ENCODE measurements at places on chromosomes 5 and 9.

DNA sequence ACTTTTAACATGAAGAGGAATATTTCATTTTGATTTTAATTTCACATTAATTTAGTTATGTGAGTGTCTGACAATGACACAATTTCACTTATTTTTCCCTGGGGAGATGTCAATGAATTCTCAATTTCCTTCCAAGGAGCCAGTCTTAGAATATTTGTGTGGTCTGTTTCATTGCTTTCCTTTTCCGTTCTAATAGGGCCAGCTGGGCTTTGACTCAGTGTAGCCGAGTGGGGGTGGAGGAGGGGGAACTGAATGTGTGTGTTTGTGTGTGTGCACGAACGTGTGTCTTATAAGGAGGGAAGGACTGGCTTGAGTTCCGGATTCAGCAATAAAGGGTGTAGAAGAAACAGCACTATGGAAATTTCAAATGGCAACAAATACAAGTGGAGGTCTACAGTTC, 100.0 kb downstream of the BASP1 start:
- no peak for DNase-seq

DNA sequence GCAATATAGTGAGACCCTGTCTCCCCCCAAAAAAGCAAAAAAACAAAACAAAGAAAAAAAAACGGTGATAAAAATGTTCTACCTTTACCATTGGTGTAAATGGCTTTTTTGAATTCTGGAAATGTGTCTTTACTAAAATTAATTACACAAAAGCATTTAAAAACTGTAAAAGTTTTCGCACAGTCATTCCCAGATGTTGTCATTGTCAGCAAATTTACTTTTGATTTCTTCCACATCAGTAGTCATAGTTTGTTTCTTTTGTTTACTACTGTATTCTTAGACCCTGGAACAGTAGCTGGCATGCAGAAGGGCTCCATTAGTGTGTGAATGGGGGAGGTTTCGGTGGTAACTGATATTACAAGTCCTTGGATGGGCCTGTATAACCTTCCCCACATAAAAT, 39.5 kb downstream of the CCDC171 start:
- no peak for DNase-seq

GRCh38 chr5:6718718-6719117, 5.5 kb downstream of the TENT4A start:
- no peak for DNase-seq

DNA sequence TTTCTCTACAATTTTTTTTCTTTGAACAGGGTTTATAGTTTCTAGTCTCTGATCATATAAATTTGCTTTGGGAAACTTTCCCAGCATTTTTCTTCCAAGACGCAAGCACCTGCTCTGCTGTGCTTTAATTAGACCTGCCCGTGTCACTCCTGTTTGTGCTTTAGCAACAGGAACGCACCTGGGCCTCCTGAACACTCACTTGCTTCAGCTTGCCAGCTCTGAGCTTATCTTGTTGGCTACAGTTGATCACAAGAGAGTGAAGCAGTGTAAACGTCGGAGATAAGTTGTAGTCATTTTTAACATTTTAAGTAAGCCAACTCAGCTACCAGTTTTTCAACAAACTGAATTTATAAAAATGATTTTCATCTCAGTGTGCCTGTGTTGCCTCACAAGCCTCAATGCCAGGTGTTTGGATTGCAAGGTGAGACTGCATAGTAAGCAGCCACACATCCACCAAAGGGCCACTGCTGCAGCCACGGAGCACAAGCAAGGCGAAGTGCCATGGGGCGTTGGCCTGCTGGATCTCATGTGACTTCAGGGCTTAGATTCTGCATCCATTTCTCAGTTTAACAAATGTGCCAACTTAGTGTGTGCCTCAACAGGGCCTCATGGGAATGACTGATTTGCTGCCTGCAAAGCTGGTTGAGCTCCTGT, 166.9 kb downstream of the TRIO start:
- DNase-seq, result no peak

DNA sequence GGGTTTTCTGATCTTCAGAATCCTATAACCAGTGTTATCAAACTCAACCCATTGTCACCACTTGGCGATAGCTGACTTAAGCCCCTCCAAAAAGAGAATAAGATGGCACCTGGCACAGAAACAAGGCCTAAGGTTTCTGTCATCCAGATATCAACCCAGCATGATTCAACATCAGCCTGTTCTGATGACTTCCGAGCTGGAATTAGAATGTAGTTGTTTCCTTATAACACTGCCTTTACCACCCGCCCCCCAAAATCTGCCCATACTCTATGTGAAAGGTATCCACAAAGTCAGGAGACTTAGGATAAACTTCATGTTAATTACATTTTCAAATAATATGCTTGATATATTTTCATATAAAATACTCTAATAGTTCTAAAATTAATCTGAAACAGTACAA, 5.2 kb downstream of the KLF9 start:
- no peak for DNase-seq

DNA sequence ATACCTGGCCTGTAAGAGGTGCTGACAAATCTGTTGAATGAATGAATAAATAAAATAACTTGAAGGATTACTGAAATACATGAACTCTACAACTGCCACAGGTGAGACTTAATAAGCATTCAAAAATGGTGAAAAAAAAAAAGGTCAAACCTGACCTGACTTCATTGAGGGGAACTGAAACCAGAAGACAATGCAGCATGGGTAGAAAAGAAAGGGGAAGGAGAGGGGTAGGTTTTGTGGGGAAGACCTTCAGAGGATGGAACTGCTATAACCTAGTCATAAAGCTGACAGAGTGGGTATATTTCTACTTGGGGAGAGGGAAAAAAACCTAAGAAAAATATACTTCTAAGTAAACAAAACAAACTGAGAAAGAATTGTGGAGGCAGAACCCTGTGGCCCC, 56.6 kb downstream of the RASEF start:
- DNase-seq, result no peak

DNA sequence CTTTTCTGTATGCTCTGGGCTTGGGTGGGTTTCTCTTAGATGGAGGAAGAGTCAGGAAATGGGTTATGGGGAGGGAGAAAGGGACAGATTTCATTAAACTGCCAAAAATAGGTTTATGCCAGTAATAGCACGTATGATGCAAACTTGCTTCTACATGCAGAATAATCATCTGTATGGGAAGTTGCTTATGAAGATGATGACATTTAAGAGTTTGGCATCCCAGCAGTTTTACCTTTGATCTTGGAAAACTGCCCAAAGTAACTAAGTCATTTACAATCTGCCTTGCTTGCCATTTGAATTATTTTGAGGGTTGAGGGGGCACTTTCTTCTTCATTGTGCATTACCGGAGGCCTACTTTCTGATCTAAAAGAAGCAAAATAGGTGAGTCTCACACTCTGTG, 282.9 kb upstream of the ANKRD55 start:
- DNase-seq, result no peak

- no peak for DNase-seq
These were observed 859.1 kb downstream of the MAT2B start for GRCh38 chr5:164364237-164365208.

- DNase-seq, result no peak
These were observed 6.1 kb downstream of the PRDM6 start for GRCh38 chr5:123094919-123095797.

GRCh38 chr5:179303451-179304200, 41.6 kb downstream of the ADAMTS2 start:
- no peak for DNase-seq

GRCh38 chr9:104240890-104241289, 146.8 kb downstream of the SMC2 start:
- no peak for DNase-seq

DNA sequence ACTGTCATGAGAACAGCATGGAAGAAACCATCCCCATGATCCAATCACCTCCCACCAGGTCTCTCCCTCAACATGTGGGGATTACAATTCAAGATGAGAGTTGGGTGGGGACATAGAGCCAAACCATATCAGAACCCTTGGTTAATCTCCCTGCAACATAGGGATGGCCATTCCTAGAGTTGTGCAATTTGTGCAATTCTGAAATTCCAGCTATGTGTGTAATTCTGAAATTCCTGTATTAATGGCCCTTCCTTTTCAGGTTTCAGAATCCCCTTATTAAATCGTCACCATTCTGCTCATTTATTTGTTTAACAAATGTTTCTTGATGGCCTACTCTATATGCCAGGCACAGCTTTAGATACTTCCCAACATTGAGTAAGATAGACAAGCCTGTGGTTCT, 282.6 kb downstream of the SMARCA2 start:
- DNase-seq, result no peak

DNA sequence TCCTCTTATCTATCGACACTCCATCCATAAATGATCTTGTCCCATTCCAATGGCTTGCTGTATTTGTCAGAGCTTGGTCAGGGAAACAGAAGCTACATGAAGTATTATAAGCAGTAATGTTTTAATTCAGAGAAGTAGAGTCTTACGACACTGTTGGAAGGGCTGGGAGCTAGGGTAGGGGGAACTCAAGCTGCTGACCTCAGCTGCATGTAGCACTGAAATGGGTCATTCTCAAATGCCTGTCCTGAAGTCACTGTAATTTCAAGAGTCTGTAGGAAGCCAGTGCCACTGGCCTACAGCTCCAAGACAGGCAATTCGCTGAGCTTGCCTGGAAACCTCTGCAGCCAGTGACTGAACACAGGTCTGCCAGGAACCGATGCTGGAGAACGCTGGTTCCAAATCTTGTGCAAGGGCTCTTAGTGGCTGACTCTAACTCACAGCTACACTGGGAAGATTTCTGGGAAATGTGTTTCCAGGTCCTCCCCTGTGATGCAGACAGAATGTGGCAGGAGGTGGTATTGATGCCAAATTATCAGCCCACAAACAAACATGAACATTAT, 532.4 kb downstream of the CCDC171 start:
- DNase-seq, result no peak

- no peak for DNase-seq
These were observed at the start of gene LTC4S for GRCh38 chr5:179793468-179794139. LTC4S (plus strand) TSS chr5:179793986; CDS start chr5:179794081, 95 bp downstream.

- DNase-seq, result no peak
These were observed 196.1 kb downstream of the ARRDC3 start for GRCh38 chr5:91187032-91187431.

- DNase-seq, result no peak
These were observed 18.0 kb upstream of the DUSP1 start for GRCh38 chr5:172788771-172789686.

DNA sequence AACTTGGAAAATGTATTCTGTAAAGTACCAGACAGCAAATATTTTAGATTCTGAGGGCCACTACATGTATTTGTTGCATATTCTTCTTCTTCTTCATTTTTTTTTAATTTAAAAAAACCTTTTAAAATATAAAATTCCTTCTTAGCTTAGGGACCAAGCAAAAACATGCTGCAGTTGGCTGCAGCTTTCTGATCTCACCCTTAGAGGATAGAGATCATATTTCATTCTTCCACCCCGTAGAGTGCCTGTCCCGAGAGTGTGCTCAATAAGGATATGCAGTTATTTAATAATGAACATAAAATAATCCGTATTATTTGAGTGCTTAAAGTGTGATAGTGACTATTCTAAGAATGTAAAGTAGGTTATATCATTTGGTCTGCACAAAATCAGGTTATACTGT, 204.2 kb upstream of the CD180 start:
- no peak for DNase-seq

GRCh38 chr5:132498152-132498551, 7.6 kb upstream of the IRF1 start:
- DNase-seq, result no peak

DNA sequence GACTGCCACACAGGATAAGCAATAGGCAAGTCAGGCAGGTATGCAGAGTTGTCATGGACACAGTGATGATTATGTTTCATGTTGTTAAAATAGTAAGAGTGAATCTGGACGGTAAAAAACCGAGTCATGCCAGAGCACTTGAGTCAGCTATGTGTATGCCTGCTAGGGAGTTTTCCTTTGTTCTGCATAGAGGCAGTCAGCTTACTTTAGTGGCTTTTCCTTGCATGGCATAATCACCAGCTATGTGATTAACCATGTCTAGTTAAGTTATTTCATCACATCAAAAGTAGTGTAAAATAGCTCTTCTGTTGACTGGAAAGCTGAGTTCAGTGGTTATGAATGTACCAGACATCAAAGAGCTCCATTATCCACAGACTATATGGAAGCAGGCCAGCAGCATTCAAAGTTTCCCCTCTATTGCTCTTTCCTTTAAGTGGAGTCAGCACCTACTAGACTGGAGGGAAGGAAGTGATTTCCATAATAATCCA, 989.8 kb downstream of the TLE1 start:
- no peak for DNase-seq

GRCh38 chr5:57566914-57567313, 84.3 kb upstream of the ACTBL2 start:
- DNase-seq, result no peak

- DNase-seq, result no peak
These were observed 646.8 kb upstream of the WWC1 start for GRCh38 chr5:167644619-167645018.

DNA sequence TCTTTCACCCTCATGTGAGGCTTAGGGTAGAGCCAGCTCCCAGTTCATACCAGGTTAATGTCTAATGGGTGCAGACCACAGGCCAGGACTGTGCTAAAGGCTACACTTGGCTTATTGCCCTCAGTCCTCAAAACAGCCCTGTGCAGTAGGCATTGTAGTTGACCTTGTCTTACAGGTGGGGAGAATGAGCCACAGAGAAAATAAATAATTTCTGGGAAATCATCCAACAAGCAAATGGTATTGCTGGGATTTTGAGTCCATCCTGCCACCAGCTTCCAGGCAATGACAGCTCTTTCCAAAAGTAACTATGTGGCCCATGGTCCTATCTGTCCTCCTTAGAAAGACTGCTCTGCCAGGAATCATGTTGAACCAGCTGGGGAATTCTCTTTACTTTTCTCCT, 450.0 kb downstream of the GADD45G start:
- no peak for DNase-seq

- DNase-seq, result no peak
These were observed 378.9 kb downstream of the ELAVL2 start for GRCh38 chr9:23447166-23447565.

DNA sequence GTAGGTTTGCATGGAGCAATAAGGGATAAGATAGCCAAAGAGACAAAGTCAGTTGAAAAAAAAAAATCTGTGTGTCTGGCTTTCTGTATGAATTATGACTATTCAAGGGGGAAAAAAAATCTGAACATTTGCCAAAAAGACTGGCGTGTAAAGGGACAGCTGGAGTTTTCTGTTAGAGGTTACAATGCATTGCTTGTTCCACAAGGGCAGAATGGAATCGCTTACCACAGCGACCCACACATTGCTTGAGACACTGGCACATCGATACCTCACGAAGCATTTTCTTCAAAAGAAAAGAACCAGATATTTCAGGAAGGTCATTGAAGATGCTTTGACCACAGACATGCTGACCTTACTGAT, 327.8 kb downstream of the TMEM167A start:
- DNase-seq, result peak; percentile 27

DNA sequence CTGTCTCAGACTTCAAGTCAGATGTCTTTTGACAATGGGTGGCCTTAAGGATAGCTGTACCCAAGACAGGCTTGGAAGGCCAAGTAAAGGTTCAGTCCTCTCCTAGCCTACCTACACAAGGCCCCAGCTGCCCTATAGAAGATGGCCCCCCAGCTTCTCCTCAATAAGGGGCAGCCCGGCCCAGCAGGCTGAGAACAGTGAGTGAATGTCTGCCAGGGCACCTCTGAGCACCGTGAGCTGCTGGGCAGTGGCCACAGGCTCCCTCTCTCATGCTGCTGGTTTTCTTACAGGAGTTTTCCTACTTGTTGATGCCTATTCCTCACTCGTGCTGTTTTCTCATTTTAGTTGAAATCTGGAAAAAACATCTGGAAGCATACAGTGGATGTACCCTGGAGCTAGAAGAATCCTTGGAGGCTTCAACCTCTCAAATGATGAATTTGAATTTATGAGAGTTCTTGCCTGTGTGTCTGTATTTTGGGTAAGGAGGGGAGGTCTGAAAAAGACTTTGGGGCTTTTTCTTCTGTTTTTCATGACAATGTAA, 40.1 kb downstream of the SECISBP2 start:
- DNase-seq, result no peak
